ENCODE measurements at places on chromosomes 16 and 17.

DNA sequence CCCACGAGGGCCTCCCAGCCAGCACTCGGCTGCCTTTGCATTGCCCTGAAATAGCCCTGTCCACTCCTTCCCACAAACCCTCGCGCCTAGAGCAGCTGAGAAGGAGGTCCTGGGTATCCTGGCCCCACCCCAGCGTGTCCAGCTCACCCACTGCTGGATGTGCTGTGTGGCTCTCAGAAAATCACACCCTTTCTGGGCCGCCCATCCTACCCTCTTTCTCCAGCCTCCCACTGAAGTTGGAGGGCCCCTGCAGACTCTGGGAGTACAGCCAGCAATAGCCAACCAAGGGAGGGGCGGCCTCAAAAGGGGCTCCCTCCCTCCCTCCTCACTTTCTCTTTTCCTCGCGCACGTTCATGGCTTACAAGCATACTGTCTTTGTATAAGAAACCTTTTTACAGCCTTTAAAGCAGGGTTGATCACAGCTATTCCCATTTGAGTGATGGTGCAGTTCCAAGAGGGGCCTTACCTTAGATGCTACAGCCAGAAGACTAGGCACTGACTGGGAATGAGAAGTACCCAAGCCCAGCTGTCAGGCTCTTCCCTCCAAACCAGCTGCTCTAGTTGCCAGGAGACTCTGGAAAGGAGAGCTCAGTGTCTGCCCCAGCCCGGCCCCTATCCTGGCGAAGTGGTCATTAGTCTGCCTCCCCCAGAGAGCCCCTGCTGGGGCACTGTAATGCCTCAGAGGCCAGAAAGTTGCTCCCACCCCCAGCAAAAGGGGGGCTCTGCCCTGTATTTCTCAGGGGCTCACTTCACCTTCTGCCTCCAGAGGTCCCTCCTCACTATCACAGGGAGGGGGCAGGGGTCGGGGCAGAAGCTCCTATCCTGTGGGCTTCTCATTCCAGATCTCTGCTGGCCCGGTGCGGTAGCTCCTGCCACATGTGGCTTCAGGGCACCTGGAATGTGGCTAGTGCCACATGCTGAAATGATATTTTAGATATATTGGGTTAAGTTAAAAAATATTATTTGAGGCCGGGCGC is 38.1 kb downstream of the DCAKD start:
- no peak for DNase-seq

- no peak for DNase-seq
Measured at GRCh38 chr17:5254903-5255521, 20.4 kb upstream of the SCIMP start.

DNA sequence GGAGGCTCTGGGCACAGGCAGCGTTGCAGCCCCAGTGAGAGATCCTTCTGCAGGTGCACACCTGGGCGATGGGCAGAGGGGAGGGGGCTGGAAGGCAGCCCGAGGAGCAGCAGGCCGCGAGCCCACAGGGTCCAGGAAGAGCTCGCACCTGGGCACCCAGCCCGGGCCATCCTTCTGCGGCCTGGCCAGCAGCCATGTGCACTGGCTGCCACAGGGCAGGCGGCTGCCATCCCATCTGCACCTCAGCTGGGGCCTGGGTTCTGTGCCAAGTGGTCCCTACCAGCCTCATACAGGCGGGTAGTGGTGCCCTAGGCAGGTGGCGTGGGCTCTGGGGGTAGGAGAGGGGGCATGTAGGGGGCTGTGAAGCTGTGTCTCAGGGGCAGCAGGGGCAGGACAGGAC is 197.2 kb downstream of the RBFOX3 start:
- DNase-seq = no peak

DNA sequence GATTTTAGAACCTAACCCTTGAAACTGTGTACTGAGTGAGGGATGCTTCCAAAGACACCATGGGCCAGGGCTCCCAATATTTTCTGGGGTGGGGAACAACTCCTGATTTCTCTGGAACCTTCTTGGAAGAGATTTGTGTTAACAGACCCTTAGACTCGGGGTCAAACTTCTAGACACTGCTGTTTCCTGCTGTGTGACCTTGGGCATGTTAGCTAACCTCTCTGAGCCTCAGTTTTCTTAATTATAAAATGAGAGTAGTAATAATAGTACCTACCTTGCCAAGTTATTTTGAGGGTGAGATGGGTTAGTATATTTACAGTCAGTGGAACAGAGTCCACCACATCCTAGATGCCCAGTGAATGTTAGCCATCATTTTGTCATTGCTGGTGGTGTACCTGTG is 18.8 kb downstream of the POLR3E start:
- no peak for DNase-seq

DNA sequence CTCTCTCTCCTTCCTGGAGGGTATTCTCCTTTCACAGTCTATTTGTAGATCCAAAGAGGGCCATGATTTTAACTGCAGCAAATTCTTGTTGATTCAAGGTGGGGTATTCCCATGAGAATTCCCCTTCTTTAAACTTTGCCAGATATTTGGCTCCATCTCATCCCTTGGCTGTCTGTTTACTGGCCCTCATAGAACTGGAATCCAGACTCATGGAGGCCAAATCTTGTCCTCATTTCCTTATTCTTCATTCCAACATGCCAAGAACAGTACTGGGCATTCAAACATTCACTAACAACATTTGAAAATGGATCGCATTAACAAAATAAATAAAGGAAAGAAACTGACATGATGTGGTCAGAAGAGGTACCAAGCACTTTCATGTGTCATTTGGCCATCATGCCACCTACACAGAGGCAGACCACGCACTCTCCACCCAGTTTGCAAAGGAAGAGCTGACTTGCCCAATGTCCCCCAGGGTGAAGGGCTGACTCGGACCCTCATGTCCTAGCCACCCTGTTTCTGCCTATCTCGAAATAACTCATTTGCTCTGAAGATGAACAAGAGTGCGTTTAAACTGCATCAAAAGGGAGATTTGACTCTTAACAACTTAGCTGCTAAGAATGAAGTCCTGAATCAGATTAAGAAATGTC is 23.1 kb upstream of the SLC35B1 start:
- DNase-seq = no peak

GRCh38 chr16:58684001-58684353 is 593 bp downstream of the SLC38A7 start:
- no peak for DNase-seq

DNA sequence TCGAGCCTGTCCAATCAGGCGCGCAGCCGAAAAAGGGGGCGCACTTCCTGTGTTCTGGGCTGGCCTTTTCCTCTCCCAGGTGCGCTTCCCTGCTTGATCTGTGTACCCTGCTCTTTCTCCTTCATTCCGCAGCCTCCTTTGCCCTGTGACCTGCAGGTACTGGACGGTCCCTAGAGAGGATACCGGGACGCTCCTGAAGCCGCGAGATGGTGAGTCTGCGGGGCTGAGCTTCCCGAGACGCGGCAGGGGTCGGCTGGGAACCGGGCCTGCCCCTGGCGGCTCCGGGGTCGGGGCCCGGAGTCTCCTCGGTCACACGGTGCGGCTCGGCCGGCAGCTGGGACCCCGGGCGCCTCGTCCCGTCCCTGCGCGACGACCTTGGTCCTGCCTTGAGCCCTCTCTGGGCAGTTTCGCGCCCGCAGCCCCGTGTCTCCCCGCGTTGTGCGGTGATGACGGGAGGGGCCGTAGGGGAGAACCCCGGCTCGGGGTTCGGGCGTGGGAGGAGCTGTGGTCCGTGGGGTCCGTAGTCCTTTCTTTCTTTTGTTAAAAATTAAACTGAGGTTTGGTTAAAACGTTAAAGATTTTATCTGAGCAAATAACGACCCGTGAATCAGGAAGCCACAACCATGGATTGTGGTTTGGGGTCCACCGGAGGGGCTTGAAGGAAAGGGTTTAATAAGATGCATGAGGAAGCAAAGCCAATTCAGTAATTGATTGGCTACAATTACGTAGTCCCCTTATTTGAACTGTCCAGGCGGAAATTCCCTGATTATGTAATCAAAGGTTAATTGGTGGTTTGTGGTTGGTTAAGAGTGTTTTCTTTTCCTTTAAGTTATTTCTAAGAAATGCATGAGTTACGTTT is 172.8 kb upstream of the ZNF267 start:
- DNase-seq = no peak

DNA sequence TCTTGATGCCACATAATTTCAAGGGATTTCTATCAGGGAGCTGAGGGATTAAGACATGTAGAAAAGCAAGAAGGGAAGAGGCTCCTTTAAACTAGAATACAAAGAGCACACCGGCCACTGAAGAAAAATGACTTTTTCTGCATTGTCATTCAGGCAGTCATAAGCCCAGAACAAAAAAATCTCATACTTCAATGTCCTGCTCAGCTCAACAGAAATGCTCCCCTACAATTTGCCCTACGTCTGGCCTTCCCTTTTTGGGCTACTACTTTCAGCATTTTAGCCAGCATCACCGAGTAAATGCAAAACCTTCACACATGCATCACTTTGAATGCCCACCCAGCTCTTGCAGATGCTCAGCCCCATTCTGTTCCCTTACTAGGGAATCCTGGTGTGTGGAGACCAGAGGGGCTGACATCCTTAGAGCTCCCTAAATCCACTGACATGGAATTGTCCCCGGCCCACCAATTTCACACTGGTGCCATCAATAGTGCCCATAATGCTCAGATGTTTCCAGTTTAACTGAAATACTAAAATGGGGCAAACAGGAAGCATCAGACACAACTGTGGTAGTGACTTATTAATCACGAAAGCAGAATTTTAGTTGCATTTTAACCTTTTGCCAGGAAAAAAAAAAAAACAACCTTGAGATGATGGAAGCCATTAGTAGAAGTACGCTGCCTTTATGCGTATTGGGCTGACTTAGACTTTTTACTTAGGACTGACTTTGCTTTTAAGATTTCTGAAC is 2.7 kb downstream of the MAP3K14 start:
- no peak for DNase-seq

DNA sequence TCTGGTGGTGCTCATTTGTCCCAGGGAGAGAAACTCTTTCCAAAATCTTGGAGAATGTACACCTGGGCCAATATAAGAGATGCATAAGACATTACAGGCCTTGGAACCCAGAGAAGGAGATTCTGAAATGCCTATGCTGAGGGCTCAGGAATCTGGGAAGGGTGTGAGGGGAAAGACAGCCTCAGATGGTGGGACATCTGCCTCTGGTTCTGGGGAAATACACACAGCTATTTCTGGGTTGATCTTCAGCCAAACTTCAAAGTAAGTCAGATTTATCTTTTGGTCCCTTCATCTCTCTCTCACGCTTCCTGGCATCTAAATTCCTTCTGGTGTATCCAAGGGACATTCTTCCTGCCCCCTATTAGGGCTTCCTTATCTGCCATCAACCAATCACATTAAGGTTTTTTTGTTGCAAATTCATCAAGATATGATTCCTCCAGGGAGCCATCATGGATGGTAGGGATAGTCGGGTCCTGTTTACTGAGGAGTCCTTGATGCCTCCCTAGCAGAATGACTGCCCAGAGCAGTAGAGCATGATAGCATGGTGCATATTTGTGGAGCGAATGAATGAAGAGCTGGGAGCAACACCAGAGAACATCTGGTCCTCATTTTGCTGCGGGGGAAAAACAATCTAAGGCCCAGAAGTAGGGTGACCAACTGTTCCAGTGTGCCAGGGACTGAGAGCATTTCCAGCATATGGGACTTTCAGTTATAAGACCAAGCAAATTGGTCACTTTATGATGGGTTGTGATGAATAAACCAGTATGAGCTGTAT is 35.7 kb upstream of the DYNLL2 start:
- DNase-seq = no peak

DNA sequence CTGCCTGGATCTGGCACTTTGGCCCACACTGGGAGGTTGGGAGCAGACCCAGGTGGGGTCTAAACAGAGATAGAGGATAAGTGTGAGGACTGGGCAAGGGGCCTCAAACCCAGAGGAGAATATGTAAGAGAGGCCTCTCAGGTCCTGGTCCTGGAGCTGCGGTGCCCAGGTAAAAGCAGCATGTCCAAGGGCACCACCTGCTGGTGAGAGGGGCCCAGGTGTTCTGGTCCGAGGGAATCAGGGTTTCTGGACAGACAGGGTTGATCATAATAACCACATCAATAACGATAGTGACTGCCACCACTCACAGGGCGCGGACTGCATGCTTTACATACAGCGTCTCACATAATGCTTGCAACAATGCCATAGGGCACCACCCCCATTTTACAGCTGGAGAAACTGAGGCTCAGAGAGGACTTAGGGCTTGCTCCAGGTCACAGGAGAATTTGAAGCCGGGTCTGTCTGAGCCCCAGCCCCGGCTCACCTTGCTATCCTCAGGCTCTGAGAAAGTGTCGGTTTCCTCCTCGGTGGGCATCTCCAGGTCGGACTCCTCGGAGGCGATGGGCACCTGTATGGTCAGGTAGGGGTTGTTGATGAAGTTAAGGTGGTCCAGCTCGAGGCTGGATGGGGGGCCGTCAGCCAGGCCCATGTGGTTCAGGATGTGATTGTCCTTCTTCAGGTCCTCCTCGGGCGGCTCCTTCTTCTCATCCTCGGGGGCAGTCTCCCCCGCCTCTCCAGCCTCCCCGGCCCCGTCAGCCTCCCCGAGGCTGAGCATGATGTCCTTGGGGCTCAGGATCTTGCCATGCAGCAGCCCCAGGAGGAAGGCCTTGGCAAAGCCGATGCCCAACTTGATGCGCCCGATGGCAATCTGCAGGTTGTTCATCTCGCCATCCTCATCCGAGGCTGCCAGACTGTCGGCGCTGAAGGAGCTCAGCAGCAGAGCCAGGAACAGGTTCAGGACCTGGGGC is 19.1 kb upstream of the CD79B start:
- no peak for DNase-seq

GRCh38 chr17:65102788-65103187 is 34.4 kb upstream of the RGS9 start:
- no peak for DNase-seq

GRCh38 chr17:67647482-67647881 is 70.3 kb upstream of the NOL11 start:
- DNase-seq = no peak

DNA sequence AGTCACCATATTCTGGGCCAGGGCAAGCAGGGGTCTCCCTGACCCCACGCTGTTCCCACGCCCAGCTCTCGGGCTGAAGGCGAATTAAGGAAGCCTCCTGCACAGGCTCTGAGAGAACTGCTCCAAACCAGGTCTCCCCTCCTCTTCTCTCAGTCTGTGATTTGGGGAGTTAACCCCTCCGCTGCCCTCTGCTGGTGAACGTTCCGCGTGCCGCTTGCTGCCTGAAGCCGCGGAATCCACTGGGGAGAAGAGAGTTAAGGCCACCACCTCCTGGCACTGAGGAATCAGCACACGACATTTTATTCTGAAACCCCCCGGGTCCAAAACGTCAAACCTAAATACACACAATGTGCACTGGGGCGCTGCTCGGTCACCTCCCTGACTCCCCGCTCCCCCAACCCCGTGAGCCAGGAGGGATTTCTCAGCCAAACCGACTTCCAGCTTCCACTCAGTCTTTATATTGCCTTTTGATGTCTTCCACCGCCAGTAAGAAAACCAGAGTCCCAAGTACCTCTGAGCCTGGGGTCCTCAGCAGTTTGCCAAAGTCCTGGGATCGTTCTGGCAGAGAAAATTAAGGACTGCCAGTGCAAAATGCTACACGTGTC is 54.4 kb upstream of the RCVRN start:
- no peak for DNase-seq
